ENCODE measurements at places on chromosomes 16 and 17.

DNA sequence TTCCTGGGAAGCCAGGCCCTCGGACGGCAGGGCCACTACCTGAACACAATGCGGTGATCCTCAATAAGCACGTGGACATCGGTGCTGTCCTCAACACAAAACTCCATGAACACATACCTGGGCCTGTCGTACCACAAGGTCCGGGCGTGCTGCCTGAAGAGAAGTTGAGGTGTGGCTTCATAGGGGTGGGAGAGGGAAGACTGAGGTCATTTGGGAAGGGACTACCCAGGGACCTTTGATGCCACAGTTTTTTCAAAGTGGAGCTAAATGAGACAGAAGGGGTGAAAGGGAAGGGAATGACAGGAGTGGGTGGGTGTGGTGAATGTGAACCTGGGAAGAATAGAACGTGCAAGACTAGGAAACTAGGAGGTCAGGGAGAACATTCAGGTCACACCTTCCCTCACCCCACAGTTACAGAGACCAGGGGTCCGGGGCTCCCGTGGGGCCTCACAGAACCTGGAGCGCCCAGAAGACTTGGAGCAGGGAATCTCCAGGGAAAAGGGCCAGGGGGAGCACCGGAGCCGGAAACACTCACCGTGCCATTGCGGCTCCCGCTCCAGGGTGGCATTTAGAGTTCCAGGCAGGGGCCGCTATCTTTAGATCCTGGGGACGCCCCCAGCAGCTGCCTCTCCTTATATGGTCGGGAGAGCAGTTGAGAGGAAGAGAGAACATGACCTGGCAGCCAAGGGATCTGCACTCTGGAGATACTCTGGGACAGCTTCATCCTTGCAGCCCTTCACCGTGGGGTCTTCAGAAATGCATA, at the start of gene PTGES3L:
Gene PTGES3L, minus strand, starts transcription at position 570 of the 763 bp plus-strand sequence. Its CDS starts 27 bp downstream, at position 543.
- DNase-seq: no peak

GRCh38 chr16:31872201-31872600, 1.4 kb upstream of the ZNF267 start:
- no peak for DNase-seq

GRCh38 chr16:83717814-83718213, 90.0 kb upstream of the HSBP1 start:
- no peak for DNase-seq

DNA sequence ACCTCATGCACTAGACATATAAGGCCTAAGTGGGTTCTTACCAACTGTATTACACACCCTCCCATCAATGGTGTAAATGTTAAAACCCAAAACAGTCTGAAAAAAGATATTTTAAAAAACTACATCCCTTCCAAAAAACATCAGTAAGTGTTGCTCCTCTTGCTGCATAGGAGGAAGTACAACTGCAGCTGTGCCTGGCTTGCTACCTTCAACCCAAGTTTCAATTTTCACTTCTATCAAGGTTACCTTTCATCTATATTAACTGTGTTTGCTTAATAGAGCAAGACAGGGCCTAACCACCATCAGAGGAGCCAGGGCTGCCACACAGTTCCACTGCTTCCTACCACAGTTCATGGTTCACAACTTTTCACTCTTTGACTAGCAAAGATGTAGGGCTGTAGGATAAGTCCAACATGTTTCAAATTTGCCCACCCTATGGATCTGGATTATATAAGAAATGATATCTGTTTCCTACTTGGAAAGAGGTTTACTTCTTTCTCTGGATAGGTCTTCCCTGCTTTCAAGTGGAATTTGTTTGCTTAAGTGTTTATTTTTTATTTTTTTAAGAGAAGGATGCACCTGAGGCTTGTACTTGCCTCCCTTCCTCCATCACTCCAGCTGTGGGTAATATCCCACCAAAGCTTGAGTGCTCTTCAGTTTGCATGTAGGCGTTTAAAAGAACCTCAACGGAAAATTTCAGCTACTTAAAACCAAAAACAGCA, 56.7 kb downstream of the GRB7 start:
- DNase-seq: no peak

- DNase-seq: no peak
Measured at GRCh38 chr16:85923153-85924021, 24.4 kb downstream of the IRF8 start.

DNA sequence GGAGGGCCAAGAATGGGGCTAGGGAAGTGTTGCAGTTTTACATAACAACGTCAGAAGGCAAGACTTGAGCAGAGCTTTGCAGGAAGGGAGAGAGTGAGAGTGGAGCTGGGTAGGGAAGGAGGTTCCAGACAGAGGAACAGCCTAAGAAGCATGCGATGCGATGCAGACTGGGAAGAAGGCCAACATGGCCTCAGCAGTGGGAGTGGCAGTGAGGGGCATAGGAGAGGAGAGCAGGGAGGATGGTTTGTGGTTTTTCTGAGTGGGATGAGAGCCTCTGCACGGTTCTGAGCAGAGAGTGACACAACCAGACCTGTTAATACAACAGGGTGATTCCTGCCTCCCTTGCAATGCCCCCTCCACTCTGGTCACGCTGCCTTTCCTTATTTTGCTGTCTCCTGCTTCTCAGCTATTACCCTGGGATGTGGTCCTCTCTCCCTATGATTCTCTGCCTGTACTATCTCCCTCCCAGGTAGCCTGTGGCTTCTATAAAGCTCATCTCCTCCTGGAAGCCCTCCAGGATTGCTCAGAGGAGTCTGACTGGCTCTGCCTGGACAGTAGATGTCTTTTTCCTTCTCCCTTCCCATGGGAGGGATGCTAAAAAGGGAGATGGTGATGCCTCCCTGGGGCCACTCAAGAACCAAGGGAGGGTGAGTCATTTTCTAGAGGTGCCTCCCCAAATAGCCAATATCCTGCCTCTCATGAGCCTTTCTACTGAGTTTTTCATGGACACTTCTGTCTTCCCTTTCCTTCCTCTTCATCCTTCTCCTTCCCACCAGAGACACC, 38.7 kb upstream of the NGFR start:
- no peak for DNase-seq

- no peak for DNase-seq
Measured at GRCh38 chr17:38751808-38752307, 683 bp upstream of the PSMB3 start.

DNA sequence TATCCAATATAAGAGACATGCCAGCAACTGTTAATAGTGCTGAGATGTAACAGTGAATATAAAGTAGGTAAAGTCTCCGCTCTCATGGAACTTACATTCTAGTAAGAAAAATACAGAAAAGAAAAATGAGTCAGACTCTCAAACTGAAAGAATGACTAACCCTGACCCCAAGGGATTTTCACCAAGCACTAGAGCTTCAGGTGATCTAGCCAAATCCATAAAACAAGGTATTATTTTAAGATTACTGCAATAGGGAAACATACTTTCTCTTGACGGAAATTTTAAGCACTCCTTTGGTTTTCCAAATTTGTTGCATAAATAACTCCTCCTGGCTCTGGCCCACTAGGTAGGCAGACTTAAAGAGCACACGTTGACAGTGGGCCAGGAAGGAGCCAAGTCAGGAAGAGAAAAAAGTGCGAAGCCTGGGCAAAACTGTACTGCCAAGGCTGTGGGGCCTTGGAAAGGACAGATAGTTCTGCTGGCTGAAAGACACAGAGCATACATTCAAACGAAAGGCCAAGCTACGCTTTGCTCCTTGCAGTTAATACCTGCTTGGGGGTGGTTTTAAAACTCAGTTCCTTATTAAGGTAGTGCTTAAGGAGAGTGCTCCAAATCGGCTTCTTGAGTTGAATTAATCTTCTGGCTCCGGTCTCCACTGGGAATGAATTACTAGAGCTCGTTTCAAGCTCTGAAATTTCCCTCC, 1.4 kb downstream of the GOT2 start:
- DNase-seq: no peak

GRCh38 chr17:15086776-15087295, 178.3 kb downstream of the PMP22 start:
- no peak for DNase-seq

- no peak for DNase-seq
Measured at GRCh38 chr17:34143430-34143829, 111.7 kb upstream of the CCL2 start.

DNA sequence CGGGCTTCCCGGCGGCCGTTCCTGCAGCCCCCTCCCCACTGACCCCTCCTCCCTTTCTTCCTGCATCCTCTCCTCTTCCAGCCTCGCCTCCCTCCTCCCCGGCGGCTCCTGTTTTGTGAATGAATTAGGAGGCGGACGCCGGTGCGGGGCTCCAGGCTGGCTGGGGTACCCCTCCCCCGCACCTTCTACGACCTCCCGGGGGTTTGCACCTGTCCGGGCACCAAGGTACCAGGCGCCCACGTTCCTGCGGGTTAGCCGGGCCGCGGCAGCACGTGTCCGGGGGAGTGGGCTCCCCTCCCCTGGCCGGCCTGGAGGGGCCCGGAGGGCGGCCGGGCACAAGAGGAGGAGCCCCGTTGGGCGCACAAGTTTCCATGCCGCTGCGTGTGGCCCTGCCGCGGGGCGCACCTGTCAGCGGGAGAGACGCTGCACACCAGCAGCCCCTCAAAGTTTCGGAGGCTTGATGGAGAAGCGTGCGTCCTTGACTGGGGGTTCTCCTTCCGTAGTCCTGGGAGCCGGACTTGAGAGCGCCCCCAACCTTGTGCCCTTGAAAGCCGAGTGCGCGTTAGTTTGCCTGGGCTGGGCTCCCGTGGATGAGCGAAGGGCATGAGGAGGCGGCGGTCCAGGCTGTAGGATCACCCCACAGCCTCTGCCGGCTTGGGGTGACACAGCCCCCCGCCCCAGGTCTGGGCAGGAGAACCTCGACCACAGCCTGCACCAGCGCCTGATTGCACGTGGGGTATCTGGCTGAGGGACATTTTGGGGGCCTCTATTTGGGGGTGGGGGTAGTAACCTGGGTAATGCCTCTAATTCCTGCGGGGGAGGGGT, 1.2 kb downstream of the HAS3 start:
- no peak for DNase-seq

GRCh38 chr17:39946551-39947330, 16.1 kb upstream of the GSDMA start:
- DNase-seq: no peak

DNA sequence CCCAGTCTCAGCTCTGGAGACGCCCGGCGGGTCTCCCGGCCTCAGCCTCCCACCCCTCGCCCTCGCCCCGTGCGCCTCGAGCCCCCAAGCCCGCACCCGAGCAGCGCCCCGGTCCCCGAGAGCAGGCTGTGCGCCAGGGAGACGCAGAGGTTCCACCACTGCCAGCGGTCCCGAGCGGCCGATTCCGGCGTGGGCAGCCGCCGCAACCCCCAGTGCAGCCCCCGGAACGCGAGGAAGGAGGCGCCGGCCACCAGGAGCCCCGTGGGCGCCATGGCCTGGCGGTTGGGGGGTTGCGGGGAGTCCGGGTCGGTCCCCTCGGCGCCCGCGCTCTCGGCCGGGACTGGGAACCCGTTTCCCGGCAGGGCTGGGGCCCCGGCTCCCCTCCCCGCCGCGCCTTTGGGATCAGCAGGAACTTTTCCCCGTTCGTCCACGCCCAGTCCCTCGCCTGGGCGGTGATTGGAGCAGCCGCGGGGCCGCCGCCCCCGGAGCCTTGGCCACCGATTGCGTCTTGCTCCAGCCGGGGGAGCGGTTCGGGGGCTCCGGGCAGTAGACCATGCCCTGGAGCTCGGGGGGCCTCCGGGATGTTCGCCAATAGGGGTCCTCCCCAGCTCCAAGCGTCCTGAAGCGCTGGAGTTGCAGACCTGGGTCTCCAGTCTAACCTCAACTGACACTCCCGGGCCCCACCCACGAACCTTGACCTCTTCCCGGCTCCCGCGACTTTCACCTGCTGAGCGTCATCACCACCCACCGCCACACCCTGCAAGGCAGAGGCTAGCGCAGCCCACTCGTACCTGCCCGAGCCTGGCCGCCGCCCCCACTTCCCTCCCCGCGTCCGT, at the start of gene TLCD2:
Gene TLCD2, minus strand, starts transcription at position 407 of the 836 bp plus-strand sequence. Its CDS starts 135 bp downstream, at position 272.
- DNase-seq: no peak

DNA sequence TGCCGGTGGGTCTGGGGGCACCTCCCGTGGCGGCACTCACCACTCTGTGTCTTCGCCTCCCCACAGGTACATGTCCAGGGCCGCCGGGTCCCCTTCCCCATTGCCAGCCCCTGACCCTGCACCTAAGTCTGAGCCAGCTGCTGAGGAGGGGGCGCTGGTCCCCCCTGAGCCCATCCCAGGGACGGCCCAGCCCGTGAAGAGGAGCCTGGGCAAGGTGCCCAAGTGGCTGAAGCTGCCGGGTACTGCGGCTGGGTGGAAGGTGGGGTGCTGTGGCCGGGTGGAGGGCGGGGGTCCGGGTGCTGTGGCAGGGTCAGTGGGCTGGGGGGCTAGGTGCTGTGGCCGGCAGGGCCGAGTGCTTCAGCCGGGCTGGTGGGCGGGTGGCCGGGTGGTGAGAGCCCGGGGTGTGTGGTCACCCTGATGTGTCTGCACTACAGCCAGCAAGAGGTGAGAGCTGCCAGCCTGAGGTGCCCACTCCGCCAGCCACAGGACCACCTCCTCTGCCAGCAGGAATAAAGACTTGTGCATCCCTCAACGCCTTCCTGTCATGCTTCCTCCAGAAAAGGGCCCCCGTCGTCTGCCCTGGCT, 5.7 kb downstream of the CENPX start:
- DNase-seq: no peak

DNA sequence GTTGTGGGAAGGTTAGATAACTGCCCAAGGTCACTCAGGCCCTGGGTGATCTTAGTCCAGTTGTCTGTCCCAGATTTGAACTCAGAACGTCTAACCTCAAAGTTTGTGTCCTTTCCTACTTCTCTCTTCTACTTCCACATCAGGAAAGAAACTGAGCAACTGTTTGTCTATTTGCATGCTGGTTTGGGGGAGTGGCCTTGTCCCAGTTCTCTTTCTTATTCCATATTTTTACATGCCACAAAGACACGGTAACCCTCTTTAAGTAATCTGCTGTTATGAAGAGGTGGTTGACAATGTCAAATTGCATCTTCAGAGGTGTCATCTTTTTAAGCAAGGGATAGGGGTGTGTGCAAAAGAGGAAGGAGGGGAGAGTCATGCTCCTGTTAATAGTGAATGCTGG, 432.5 kb downstream of the HS3ST3B1 start:
- DNase-seq: no peak

DNA sequence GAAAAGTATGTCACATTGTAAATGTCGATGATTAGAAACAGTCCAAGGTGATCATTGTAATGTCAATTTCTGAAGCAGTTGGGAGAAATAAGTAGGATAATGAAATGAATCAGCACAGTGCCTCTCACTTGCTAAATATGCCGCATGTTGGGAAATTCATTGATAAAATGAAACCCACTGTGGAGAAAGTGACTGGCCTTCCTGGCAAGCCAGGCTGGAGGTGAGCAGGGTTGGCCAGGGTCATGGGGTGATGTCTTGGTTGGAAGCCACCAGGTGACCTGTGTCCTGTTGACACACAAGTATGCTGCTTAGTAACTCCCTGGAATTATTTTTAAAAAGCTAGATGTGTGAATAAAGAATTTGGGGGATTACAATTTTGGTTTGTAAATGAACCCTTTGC, 14.9 kb upstream of the WNT9B start:
- DNase-seq: no peak

GRCh38 chr17:13917634-13918033, 151.7 kb upstream of the COX10 start:
- no peak for DNase-seq

- DNase-seq: no peak
Measured at GRCh38 chr16:64172226-64172625, 949.6 kb downstream of the CDH11 start.
